NCI-H510A treated with DMSO at 0.1 percent for 48 hours (cell line): ENCODE measurements at places on chromosomes 1 and 21.

DNA sequence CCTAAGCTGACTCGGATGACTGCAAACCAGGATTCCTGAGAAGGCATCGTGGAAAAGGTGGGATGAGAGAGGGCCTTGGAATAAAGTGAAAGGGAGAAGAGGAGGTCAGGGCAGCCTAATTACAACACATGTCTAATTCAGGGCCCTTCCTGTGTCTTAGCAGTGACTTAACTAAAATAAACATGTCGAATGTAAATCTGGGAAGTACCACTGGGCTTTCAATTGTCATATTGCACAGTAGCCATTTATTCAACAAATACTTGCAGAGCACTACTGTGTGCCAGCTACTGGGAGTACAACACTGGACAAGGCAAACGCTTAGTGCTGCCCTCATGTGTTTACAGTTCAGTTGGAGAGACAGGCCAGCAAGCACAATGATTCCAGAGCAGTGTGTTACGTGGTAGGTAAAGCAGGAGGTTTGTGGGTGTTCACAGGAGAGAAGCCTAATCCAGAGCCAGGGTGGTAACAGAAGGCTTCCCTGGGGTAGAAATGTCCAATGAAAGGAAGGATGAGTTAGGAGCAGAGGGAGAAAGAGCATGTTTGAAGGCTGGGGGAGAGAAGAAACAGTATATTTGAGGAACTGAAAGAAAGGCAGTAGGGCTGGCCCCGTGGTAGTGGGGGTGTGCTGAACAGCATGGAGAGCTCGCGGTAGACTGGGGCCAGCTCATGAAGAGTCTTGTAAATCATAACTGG, 38.0 kb upstream of the RASAL2 start:
- DNase-seq, result no peak

DNA sequence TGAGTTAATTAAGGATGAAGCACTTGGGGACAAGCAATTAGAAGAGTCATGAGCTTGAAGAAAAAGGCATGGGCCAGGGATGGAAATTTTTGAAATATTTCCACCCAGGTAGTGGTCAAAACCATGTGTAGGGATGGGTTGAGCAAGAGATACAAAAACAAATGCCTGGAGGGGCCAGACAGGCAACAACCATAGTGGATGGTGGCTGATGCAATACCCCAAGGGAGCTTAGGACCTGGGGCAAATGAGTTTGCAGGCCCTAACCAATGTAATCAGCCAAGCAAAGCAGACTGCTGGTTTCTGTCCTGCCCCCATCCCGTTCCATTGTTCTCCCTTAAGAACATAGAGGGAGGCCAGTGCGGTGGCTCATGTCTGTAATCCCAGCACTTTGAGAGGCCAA, 119.1 kb upstream of the FGGY start:
- no peak for DNase-seq

- DNase-seq, result no peak
Measured at GRCh38 chr1:98688110-98688739, 26.7 kb downstream of the SNX7 start.

- no peak for DNase-seq
Measured at GRCh38 chr1:46175243-46175642, 356 bp downstream of the TSPAN1 start.

DNA sequence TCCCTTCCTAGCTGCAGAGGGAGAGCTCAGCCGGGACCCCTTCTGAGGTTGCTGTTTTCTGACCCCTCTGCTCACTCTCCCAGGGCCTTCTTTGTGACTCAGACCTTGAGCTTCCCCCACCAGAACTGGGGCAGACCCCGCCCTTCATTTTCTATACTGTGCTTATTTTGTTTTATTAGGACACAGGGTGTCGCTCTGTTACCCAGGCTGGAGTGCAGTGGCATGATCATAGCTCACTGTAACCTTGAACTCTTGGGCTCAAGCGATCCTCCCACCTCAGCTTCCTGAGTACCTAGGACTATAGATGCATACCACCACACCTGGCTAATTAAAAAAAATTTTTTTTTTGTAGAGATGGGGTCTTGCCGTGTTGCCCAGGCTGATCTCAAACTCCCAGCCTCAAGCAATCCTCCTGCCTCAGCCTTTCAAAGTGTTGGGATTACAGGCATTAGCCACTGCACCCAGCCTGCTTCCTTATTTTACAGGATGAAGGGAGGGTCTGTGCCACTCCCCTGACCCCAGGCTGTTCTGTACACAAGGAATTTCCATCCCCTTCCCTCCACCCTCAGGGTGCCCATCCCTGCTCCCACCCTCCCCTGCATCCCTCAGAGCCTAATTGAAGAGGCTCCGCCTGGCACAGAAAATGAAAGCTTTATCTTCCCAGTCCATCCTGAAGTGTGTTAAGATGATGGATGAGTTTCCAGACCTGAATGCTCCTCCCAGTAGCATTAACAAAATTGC, 195.2 kb upstream of the POU3F1 start:
- DNase-seq, result no peak

DNA sequence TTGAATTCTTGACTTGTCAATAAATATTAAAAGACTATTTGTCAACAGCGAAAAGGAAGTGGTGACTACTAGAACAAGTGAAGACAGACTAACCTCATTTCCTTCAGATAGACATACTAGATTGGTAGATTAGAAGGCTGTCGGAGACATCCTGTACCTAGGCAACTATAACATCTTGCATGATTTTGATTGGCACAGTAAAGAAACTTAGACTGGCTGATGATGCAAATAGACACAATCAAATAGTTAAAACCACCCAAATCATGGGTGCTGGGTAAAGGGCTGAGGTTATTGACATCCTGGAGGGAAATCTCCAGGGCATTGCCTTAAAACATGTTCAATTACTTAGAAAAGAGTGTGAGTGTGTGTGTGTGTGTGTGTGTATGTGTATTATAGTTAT, 85.9 kb upstream of the EDEM3 start:
- DNase-seq, result no peak

- DNase-seq, result no peak
Measured at GRCh38 chr1:63807046-63807445, 33.2 kb downstream of the ROR1 start.

GRCh38 chr21:45517249-45518065, 24.8 kb downstream of the SLC19A1 start:
- no peak for DNase-seq

- DNase-seq, result no peak
Measured at GRCh38 chr1:55316947-55317662, 101.9 kb upstream of the USP24 start.

- no peak for DNase-seq
Measured at GRCh38 chr1:226603022-226603857, 54.7 kb downstream of the STUM start.

GRCh38 chr1:228204958-228205357, 2.9 kb upstream of the OBSCN start:
- DNase-seq, result no peak

GRCh38 chr1:57470036-57470435, 46.2 kb upstream of the DAB1 start:
- DNase-seq, result no peak

DNA sequence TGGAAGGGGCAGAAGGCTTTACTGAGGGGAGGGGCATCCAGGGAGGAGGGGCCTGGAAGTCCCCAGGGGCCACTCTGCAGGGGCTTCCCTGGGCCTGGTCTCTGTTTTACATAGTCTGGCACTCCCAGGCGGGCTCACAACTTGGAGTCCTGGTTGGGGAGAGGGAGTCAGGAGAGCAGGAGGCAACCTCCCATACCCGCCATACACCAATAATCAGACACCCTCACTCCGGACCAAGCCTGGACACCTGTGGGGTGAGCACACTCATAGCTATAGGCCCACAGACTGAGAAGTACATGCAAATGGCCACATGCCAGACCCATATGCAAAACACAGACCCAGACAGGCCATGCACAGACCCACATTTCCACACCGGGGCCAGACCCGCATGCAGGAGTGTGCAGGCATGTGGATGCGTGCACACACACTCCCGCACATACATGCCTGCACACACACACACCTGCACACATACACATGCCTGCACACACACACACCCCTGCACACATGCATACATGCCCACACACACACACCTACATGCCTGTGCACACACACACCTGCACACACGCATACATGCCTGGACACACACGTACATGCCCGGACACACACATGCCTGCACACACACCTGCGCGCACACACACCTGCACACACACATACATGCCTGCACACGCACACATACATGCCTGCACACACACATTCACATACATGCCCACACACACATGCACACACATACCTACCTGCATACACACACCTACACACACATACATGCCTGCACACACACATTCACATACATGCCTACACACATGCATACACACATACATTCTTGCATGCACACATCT, 89.5 kb upstream of the RUNX3 start:
- no peak for DNase-seq

GRCh38 chr1:248792342-248792741, 33.4 kb downstream of the SH3BP5L start:
- no peak for DNase-seq

DNA sequence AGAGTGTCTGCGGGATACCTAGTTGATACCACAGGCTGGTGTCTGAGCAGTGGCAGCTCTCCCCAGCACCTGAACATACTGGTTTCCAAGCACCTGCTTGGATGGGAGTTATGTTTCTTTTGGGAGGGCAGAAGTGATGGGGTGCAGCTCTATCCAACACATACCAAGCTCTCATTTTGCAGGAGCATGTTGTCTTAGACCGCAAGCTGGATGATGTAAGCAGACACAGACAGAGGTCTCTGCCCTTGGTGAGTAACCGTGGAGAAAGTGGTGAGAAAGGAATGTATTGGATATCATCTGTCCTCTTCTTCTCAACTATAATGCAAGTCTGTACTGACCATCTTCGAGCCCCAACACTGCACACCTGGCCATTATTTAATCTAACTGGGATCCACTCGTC, 37.4 kb downstream of the ZNF496 start:
- DNase-seq, result no peak

DNA sequence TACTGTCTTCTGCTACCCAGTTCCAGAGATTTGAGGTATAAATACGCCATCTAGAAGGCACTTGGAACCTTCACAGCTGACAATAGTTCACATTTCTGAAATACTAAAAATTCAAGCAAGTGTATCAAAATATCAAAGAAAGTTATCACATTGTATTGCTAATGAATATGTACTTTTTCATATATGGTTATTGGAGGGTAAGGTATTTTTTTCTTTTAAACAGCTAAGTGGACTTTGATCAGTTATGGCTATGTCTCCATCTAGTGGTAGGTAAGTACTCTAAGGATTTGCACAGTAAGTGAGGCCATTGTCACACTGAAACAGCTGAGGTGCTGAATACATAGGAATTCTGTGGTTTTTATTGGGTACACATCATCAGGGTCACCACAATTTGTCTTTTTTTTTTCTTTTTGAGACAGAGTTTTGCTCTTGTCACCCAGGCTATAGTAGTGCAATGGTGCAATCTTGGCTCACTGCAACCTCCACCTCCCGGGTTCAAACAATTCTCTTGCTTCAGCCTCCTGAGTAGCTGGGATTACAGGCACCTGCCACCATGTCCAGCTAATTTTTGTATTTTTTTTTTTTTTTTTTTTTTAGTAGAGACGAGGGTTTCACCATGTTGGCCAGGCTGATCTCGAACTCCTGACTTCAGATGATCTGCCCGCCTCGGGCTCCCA, 49.1 kb upstream of the CR2 start:
- DNase-seq, result peak; percentile 87
